ENCODE measurements at places on chromosomes 4 and X. TPM values are rescaled to one million over a fixed set of nuclear protein-coding genes. Genes with fewer than 3 reads are reported as not detected.

DNA sequence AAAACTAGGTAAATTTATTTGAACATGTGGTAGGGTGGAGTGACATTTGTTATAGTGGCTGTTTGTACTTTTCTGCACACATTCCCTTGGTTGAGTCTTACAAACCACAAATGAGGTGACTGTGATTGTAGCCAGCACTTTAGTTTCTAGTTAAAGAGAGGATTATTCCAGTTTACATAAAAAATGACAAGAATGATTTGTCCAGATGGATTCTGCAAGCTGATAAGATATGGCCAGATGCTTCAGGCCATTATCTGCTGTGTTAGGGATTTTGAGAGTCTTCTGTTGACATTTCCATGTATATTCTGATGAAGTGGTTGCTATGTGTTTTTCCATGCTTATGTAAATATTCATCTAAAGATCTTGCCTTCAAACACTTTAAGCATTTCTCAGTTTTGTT is 31.0 kb upstream of the PDE5A start:
- no peak overlapping the region for H3K27ac ChIP-seq
- no peak overlapping the region for H3K4me3 ChIP-seq
- H3K4me1 ChIP-seq = no peaks in the 10 kb centered on the region
- DNase-seq = no peak
- no peaks in the 10 kb centered on the region for H3K36me3 ChIP-seq

- DNase-seq = no peak
- peaks cover 8% of the 10 kb centered on the region for H3K36me3 ChIP-seq
These were observed 43.3 kb downstream of the MTMR1 start for GRCh38 chrX:150736475-150736874.

- no peaks in the 10 kb centered on the region for H3K27me3 ChIP-seq
- H3K36me3 ChIP-seq = no peaks in the 10 kb centered on the region
- H3K27ac ChIP-seq = no peak overlapping the region
- no peak for DNase-seq
- H3K4me3 ChIP-seq = no peak overlapping the region
These were observed 12.3 kb downstream of the CTAG1A start for GRCh38 chrX:154597221-154597620.

GRCh38 chr4:16884673-16885460 is 13.6 kb downstream of the LDB2 start:
- no peaks in the 10 kb centered on the region for H3K36me3 ChIP-seq
- no peak overlapping the region for H3K27ac ChIP-seq
- H3K4me3 ChIP-seq = no peak overlapping the region
- no peak for DNase-seq

Gene WDR44
- total RNA-seq = 21.2 TPM

Data from aorta (tissue), 5 donors.